ENCODE measurements at places on chromosomes 16 and 17.
A peak's percentile ranks its signal among the peaks of the same experiment; 100 is the strongest.

- DNase-seq: peak; percentile 42
Observed at GRCh38 chr16:87570938-87571867, 31.1 kb upstream of the JPH3 start.

DNA sequence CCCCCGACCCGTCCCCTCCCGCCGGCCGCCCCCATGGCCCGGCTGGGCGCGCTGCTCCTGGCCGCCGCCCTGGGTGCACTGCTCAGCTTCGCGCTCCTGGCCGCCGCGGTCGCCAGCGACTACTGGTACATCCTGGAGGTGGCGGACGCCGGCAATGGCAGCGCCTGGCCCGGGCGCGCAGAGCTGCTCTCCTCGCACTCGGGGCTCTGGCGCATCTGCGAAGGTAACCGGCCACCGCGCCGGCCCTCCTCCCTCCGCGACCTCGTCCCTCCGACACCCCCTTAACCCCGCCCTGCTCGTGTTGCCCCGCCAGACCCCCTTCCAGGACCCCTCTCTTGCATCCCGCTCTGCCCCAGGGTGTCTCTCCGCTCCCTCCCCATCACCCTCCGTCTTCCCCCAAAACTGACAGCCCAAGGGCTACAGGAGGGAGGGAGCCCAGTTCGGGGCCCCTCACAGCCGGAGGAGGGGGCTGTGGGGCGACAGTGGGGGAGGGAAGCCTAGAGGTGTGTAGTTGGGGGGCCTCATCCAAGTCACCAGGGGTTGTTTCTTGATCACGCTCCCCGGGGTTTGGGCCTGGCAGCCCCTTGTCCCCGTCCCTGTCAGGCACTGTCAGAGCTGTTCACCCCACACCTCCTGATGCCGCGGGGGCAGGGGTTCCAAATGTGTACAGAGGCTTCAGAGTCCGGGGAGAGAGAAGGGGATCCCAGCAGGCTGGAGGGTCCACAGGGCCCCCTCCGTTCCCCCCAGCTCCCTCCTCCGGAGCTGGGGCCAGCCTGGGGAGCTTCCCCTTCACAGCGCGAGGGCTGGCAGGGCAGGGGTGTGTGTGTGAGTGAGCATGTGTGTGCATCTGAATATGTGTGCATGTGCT, 794 bp downstream of the TMEM235 start:
- no peak for DNase-seq

GRCh38 chr17:73592501-73592961, 51.7 kb downstream of the SDK2 start:
- no peak for DNase-seq

- DNase-seq: peak; percentile 100
Observed at GRCh38 chr17:44794851-44795413, 35.2 kb downstream of the GJC1 start.

DNA sequence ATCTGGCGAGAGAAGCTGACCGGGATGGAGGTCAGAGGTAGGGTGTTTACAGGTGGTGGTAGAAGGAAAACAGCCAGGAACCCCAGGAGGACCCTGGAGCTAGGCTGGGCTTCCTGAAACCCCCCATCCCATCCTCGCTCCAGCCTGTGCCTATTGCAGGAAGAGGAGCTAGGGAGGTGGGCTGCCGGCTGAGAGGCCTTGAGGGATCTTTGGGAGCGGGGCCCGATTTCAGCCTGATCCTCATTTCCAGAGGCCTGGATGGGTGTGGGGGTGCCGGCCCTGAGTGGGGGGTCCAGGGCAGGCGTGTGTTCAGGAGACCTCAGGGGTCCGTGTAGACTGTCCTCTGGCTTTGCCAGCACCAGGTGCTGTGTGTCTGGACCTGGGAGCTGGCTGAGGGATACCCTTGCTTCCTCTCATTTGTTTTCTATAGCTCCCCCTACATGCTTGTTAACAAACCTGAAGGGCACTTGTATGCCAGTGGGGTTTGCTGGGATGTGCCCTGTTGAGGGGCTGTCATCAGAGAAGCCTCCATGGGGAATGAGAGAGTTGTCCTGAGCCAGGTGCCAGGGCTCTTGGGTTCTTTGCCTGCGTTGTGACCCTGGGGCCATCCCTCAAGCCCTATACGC, 18.9 kb upstream of the RAP1GAP2 start:
- no peak for DNase-seq

DNA sequence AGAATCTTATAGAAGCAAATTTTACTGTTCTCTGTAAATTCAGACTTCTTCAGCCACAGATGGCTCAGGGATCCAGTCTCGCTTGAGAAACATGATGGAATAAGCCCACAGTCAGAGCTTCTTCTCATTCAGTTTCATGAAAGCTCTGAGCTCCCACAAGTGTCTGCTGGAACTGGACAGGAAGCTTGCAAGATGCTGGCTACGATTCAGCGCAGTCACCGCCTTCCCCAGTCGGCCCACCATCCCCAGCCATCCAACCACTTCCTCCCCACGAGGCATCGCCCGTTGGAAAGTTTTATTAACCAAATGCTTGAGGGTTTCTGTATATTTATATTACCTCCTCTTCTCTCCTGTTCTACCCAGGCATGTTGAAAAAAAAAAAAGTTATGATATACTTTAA, 171.7 kb downstream of the ZFHX3 start:
- DNase-seq: no peak

- no peak for DNase-seq
Observed at GRCh38 chr17:67686241-67686640, 31.5 kb upstream of the NOL11 start.

DNA sequence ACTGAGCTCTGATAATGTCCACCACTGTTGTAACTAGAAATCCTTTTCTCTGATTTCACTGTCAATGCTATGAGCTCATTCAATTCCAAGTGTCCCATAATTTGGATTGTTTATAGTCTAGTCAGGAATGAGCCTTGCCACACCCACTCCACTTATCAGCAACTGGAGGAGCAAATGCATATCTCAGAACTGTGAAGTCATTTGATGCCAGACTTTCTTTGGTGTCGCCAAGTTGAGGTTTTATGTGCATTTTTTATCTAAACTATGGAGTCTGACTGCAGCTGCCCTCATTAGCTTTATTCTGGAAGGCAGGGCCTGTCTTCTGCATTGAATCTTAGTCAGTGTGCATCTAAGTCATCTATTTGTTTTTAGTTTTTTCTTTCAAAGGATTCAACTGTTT, 361.3 kb downstream of the PMP22 start:
- DNase-seq: no peak

DNA sequence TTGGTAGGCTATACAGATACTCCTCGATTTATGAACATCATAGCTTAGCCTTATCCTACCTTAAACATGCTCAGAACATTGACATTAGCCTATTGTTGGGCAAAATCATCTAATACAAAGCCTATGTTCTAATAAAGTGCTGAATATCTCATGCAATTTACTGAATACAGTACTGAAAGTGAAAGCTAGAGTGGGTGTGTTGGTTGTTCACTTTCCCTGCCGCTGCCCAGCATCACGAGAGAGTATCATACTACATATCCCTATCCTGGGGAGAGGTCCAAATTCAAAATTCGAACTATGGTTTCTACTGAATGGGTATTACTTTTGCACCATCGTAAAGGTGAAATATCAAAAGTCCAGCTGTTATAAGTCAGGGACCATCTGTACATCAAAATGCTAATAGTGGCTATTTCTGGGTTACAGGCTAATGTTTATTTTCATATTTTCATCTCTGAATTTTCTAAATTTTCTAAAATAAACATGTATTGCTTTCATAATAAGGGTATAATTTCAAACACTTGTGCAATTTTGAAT, 54.5 kb downstream of the NACA2 start:
- DNase-seq: no peak

GRCh38 chr16:29720703-29721102, 25.1 kb downstream of the C16orf54 start:
- no peak for DNase-seq

GRCh38 chr16:53626811-53627210, 76.8 kb downstream of the RPGRIP1L start:
- no peak for DNase-seq

DNA sequence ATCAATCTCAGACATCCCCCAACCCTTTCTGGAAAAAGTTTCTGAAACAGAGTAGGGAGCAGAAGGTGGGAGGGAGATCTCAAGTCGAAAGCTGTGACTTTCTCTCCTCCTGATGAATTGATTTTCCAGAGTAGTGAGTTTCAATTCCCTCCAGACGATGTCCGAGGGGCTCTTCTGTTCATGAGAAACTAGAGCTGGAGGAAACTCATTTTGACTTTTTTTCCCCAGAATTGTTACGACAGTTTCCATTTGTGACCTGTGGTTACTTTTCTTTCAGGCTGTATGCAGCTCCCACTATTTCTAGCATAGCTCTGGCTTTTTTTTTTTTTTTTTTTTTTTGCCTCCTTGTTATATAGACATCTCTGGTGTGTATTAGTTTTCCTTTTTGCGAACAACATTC, 422.1 kb upstream of the SALL1 start:
- DNase-seq: no peak

- no peak for DNase-seq
Observed at GRCh38 chr17:7014995-7015958, 2.9 kb downstream of the RNASEK start.

GRCh38 chr16:88558457-88559442, 11.5 kb upstream of the ZC3H18 start:
- peak; percentile 85 for DNase-seq

- no peak for DNase-seq
Observed at GRCh38 chr17:13485327-13485726, 116.4 kb downstream of the HS3ST3A1 start.

DNA sequence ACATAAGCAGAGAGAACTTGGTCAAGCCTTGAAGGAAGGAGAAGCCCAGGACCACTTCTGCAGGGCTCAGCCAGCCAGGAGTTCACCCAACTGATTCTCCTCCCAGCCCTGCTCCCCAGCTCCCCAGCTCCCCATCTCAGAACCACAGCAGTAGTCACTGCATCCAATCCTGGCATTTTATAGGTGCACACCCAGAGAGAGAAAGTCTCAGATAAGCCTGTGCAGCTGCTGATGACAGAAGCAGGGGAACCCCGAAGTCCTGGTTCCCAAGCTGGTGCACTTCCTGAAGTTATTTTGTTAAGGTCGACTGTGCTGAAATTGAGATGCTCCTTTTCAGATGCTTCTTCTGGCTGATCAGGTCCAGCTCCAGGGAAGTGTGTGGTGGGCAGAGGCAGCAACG, 6.6 kb downstream of the RNF112 start:
- no peak for DNase-seq

All from RKO (cell line).